ENCODE measurements at places on chromosomes 3 and 15. TPM values are rescaled to one million over a fixed set of nuclear protein-coding genes. Genes with fewer than 3 reads are reported as not detected.

- DNase-seq = no peak
Measured at GRCh38 chr3:119880966-119881365, 99.1 kb downstream of the NR1I2 start.

- DNase-seq = no peak
Measured at GRCh38 chr15:49418811-49419210, 4.2 kb upstream of the FGF7 start.

The PLXNA1 gene
- total RNA-seq = 27.1 TPM

The SLC9C1 gene
- not detected for total RNA-seq

All from esophagus squamous epithelium (tissue), 5 donors.